ENCODE measurements at places on chromosomes 16 and 17.

- peak; percentile 96 for DNase-seq
Measured at GRCh38 chr17:77420804-77421629, 280.2 kb downstream of the SEC14L1 start.

DNA sequence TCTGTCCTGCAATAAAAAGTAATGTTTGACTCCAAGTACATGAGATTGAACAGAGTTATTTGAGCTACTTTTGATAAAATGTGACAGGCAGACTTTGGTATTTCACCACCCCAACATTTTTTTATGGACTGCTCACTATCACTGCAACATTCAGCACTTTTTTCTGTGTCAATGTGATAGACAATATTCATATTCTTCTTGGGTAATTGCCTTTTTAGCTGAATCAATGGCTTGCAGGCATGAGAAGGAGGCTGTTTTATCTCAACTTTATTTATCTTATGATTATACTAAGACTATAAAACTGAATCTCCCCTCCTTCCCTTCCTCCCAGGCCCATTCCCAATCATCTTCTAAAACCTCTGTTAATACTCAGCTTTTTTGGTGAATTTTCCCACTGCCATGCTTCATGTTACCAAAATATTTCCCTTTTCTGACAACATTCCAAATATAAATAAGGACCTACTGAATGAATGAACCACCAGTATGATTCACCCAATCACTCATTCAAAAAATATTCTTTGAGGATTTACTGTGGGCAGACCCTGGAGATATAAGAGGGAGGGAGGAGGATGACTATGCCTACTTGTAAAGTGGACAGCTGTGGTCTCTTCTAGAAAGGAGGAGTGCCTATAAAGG lies 67.6 kb downstream of the CDH13 start:
- DNase-seq = no peak

DNA sequence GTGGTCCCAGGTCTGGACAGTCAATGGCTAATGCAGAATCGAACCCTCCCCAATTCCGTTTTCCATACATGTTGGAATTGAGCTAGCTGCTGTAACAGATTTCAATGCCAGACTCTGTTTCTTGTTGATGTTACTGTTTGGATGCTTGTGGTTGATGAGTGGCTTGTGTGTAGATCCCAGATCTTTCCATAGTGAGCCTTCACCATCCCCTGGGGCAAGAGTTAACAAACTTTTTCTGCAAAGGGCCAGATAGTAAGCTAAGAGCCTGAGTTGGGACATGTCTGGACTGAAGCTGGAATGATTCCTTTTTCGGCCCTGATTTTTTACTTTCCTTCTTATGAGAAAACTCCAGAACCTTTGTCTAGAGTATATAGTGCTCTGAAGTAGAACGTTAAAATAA lies 296.3 kb downstream of the CPPED1 start:
- DNase-seq = no peak

DNA sequence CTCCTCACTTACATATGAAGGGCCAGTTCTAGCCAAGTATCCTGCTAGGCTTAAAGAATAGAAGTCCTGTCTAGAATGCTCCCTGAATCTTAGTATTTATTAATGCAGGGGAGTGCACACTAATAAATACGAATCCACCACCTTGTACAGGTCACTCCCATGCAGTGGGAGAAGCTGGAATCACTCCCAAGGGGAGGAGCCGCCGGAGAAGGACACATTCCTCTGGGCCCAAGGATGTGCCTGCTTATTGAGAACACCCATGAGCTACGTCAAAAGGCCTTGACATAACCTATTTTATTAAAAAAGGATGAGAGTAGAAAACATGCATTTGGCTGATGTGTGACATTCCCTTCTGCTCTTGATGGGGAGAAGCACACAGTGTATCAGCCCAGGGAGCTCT lies 223.5 kb downstream of the SPECC1 start:
- no peak for DNase-seq

- DNase-seq = no peak
Measured at GRCh38 chr16:77946823-77947222, 75.5 kb upstream of the CLEC3A start.

GRCh38 chr16:78134944-78135619 lies 35.6 kb downstream of the WWOX start:
- peak; percentile 34 for DNase-seq

DNA sequence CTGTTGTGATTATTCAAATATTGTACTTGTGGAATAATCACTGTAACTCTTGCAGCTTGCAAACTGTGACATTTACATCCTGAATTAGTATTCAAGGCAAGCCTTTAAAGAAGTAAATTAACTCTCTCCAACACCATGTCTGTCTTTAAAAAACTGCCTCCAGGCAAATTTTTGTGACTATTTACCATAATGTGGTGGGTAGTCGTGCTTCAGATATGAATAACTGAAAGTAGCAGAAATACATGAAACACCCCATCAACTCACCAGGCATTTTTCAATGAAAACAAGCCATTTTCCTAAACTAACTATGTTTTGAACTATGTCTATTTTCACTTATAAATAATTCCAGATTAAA lies 217.4 kb upstream of the PSMD7 start:
- no peak for DNase-seq

- DNase-seq = no peak
Measured at GRCh38 chr17:9615486-9615885, 29.8 kb upstream of the USP43 start.

- no peak for DNase-seq
Measured at GRCh38 chr16:21645261-21645721, 7.1 kb downstream of the IGSF6 start.

GRCh38 chr16:48864055-48864454 lies 254.1 kb upstream of the N4BP1 start:
- no peak for DNase-seq

DNA sequence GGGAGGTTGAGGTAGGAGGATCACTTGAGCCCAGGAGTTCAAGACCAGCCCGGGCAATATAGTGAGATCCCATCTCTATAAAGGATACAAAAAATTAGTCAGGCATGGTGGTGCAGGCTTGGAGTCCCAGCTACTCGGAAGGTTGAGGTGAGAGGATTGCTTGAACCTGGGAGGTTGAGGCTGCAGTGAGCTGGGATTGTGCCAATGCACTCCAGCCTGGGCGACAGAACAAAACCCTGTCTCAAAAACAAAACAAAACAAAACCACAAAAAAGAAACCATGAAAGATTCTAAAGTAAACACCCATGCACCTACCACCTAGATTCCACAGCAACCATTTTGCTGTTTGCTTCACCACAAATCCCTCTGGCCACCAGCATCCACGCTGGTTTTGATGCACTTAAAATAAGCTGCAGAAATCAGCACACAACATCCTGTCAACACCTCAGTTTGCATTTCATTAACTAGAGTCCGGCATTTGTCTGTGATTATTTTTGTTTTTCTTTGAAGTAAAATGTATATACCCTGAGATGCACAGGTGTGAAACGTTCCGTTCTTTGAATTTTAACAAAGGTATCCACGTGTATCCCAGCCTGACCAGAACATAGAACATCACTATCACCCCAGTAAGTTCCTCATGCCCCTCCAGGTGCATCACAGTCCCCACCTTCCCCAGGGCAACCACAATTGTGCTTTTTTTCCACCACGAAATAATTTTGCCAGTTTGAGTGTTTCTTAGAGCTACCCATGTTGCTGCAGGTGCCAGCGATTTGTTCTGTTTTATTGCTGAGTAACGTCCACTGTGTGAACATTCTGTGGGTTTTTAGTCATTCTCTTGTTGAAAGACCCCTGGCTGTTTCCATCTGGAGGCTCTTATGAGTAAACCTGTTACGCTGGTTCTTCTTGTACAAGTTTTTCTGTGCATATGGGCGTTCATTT lies 191.5 kb downstream of the SEC14L1 start:
- no peak for DNase-seq

- no peak for DNase-seq
Measured at GRCh38 chr17:80498242-80498919, 22.0 kb upstream of the NPTX1 start.

GRCh38 chr17:60435244-60436167 lies 13.2 kb downstream of the CHCT1 start:
- peak; percentile 62 for DNase-seq

- no peak for DNase-seq
Measured at GRCh38 chr17:49382556-49382955, 20.5 kb upstream of the ZNF652 start.

All from NCI-H1092 treated with DMSO at 0.1 percent for 48 hours (cell line).